ENCODE measurements at places on chromosomes 1 and 21. TPM values are rescaled to one million over a fixed set of nuclear protein-coding genes. Genes with fewer than 3 reads are reported as not detected.

DNA sequence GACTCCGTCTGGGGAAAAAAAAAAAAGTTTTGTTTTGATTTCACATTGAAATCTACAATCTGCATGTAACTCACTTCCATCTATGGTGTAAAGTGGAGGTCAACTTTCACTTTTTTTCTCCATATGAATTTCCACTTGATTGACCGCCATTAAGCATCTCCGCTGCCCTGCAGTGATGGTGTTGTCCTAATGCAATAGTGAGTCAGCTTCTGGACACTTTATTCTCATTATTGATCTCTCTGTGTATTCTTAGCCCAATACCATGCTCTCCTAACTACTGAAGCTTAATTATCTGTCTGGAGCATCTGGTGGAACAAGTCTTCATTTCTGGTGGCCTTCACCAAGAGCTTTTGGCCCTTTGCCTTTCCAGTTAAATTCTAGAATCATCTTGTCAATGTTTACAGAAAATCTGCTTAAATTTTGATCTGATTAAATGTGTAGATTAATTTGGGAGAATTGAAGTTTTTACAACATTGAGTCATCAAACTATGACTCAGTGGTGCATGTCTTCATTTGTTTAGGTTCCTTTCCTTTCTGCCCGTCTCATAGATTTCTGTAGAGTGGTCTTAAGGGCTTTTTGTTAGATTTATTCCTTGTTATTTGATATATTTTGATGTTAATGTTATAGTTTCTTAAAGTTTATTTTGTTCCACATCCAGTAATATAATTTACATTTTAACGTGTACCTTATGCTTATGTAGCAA, 181.5 kb downstream of the PRDM2 start:
- no peaks in the 10 kb centered on the region for H3K27me3 ChIP-seq
- H3K36me3 ChIP-seq = no peaks in the 10 kb centered on the region
- no peaks in the 10 kb centered on the region for H3K4me1 ChIP-seq
- no peak overlapping the region for H3K4me3 ChIP-seq

GRCh38 chr1:167551362-167551761, 2.2 kb downstream of the CREG1 start:
- DNase-seq = no peak
- peak overlapping the region; percentile 13 for H3K27ac ChIP-seq
- no peaks in the 10 kb centered on the region for H3K27me3 ChIP-seq
- H3K36me3 ChIP-seq = no peaks in the 10 kb centered on the region
- no peak overlapping the region for H3K4me3 ChIP-seq

- H3K4me1 ChIP-seq = no peaks in the 10 kb centered on the region
- no peaks in the 10 kb centered on the region for H3K27me3 ChIP-seq
- H3K27ac ChIP-seq = no peak overlapping the region
- H3K4me3 ChIP-seq = no peak overlapping the region
Observed at GRCh38 chr1:209493559-209493958, 90.0 kb upstream of the CAMK1G start.

DNA sequence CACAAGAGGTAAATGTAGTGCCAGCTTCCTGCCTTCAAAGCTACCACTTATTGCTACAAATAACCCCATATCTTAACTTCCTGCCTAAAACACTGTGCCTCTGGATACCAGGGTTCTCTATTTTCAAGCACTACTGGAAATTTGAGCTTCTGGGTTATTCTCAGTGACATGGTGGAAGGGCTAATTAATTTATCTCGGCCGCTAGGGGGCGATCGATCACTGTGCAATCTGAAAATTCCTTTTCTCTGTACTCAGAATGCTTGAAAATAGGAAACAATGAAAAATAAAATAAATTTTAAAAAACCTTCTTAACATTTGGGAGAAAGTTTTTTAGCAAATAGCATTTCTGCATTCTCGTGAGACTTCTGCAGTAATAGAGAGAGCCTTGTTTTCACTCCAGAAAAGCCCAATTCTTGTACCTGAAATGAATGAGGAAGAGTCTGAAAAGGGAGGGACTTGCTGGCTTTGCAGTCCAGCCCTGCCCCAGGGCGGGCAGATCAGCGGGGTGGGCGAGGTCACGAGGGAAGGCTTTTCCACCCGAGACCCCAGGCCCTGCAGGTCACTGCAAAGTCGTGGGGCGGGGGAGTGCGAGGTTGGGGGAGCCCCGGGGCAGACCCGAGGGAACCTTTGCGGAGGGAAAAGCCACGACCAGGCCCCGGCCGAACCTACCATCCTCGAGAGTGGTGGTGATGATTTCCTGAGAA, 276.7 kb downstream of the PCP4 start:
- no peaks in the 10 kb centered on the region for H3K36me3 ChIP-seq
- H3K4me3 ChIP-seq = no peak overlapping the region
- no peaks in the 10 kb centered on the region for H3K27me3 ChIP-seq
- H3K27ac ChIP-seq = no peak overlapping the region

- H3K4me1 ChIP-seq = no peaks in the 10 kb centered on the region
- no peak for DNase-seq
- no peaks in the 10 kb centered on the region for H3K27me3 ChIP-seq
- H3K36me3 ChIP-seq = no peaks in the 10 kb centered on the region
- H3K4me3 ChIP-seq = peak overlapping the region; percentile 36
Observed at GRCh38 chr1:240597153-240597745, 14.7 kb downstream of the GREM2 start.

DNA sequence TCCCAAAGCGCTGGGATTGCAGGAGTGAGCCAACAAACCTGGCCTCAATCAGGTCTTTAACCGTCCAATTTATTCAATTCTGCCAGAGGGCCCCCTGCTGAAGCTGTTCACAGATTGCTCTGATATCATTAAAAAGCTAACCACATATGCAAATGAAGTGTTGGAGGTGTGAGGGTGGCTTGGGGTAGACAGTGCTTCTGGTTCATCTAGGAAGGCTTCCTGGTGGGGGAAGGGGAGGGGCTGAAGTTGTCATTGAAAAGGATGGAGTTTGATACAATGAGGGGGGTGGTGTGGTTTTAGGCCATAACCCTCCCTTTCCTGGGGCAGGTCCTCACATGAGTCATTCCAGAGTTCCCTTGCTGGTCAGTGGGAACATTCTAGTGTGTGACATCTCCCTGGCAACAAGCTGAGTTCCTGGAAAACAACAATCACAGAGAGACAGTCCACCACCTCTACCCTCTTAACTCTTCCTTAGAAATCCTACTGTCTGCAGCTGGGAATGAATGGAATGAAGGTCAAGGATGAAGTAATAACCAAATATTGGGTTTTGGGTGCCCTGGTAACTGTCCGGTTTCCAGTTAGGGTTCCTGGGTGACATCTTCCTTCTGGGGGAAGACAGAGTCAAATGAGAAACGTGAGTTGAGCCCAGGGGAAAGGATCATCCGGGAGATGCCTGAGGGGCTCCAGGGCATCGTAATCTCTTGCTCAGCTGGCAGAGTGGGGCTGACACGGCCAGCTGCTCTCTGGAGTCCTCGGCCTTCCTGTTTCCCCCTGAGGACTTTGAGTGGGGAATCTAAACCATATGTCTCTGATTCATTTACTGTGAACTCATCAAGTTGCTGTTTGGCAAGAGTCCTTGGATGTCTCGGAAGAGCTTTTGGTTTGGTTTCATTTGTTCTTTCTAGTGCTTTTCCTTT, 32.2 kb downstream of the BATF3 start:
- no peak overlapping the region for H3K4me3 ChIP-seq
- peak overlapping the region; percentile 79 for H3K27ac ChIP-seq
- no peaks in the 10 kb centered on the region for H3K36me3 ChIP-seq
- DNase-seq = no peak

- no peak overlapping the region for H3K4me3 ChIP-seq
- no peaks in the 10 kb centered on the region for H3K27me3 ChIP-seq
- no peak overlapping the region for H3K27ac ChIP-seq
- no peaks in the 10 kb centered on the region for H3K36me3 ChIP-seq
Observed at GRCh38 chr21:31597683-31598082, 61.8 kb upstream of the SOD1 start.

DNA sequence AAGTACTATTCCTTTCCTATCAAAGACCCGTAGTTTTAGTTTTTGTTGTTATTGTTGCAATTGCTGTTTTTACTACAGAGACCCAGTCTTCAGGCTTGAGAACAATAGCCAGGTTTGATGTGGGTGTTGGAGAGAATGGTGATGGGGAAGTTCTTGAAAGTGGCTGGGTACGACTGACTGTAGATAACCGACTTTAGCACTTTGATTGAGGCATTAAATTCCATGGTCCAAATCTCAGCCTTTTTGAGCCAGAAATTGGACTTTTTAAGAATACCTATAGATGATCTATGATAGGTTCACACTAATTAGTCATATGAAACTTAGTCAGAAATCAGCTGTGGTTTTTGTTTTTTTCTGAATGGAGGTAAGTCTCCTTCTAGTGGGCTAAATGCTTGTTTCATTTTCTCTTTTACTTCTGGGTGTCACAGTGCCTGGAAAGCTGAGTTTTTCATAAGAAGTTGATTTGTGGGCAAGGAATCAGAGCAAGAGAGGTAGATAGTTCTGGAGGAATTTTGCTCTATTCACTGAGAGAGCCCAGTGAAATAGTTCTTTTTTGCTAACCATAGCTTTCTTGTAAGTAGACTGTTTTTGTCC, 2.8 kb downstream of the PPIH start:
- H3K4me3 ChIP-seq = no peak overlapping the region
- peaks cover 4% of the 10 kb centered on the region for H3K4me1 ChIP-seq
- H3K36me3 ChIP-seq = peaks cover 4% of the 10 kb centered on the region
- no peaks in the 10 kb centered on the region for H3K27me3 ChIP-seq

- H3K4me1 ChIP-seq = no peaks in the 10 kb centered on the region
- no peaks in the 10 kb centered on the region for H3K27me3 ChIP-seq
- DNase-seq = no peak
- H3K27ac ChIP-seq = no peak overlapping the region
- H3K4me3 ChIP-seq = no peak overlapping the region
Observed at GRCh38 chr1:147842578-147842977, 60.0 kb upstream of the GJA8 start.

DNA sequence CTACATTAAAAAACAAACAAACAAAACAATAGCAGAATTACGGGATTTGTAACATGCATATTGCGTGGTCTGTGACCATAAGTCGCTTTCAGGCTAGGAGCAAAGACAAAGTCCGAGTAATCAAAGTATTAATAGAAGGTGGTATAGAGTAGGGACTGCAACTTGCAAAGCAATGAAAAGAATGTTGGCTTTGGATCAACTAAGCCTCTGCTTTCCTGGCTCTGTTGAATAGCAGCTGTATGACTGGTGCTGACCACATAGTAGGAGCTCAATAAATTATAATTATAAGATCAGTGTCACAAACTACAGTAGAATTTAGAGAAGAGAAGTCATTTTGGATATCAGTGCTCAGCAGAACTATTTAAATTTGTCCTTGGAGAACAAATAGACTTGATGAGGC, 586.4 kb downstream of the DPYD start:
- H3K4me3 ChIP-seq = no peak overlapping the region
- no peak overlapping the region for H3K27ac ChIP-seq
- H3K36me3 ChIP-seq = no peaks in the 10 kb centered on the region
- H3K4me1 ChIP-seq = peaks cover 15% of the 10 kb centered on the region
- no peak for DNase-seq

DNA sequence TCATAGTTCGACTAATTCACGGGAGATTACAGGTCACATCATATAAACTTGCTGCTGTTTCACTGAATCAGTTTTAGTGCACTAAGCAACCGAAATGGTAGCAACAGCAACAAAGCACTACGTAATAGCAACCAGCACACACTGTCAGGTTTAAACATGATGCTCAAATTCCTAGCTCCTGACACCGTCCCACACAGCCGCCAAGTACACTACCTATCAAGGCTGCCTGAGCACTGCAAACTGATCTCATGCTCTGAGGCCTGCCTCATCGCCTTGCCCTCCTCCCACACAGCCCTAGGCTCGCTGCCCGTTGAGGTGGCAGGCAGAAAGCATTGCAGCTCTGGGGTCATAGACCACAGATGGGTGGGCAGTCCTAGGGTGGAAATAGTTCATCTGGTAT, 12.4 kb downstream of the LAMC2 start:
- no peak overlapping the region for H3K27ac ChIP-seq
- no peak overlapping the region for H3K4me3 ChIP-seq
- no peaks in the 10 kb centered on the region for H3K36me3 ChIP-seq
- no peaks in the 10 kb centered on the region for H3K27me3 ChIP-seq
- no peak for DNase-seq
- no peaks in the 10 kb centered on the region for H3K4me1 ChIP-seq

DNA sequence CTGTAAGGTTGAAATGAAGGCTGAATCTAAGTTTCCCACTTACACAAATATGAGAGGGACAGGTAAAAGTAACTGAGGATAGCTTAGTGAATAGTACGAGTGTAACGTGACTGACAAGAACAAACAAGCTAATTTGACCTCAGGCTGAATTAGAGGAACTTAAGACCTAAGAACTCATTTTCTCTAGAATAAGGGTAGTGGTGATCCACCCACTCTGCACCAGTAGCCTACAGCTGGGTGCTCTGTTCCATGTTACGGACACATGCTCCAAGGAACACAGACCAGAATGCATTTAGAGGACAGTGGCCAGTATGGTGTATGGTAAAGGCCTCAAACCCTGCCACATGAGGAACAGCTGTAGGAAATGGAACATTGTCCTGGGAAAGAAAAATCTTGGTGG, 14.9 kb upstream of the TMEM9 start:
- DNase-seq = no peak
- H3K36me3 ChIP-seq = no peaks in the 10 kb centered on the region
- H3K4me1 ChIP-seq = no peaks in the 10 kb centered on the region
- H3K27me3 ChIP-seq = no peaks in the 10 kb centered on the region

DNA sequence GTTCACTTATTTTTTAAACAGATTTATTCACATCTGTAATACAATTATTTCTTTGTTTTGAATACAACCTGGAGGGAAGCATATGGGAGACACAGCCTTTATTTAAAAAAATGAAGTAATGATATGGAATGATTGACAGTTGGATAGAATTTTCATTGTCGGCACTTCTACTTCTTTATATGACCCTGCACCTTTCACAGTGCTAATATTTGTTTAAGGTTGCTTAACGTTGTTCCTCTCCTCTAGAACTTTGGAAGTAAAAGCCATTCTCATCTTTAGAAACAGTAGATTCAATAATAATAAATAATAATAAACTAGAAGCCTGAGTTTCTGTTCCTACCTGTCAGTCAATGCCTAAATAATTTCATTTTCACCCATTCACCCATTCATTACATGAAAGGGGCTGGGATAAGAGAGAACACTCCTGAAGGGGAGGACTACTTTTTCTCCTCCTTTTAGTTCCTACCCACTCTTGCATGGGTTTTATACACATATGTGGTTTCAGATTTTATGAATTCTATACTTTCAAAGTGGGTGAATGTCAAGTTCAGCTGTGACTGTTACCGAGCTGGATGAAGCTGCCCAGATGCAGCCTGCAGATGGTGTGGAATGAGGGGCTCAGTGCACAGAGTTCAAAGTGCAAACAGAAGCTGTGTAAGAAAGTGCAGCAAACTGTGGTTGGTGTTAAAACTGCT, 9.4 kb downstream of the RUNX1 start:
- no peak overlapping the region for H3K4me3 ChIP-seq
- H3K36me3 ChIP-seq = no peaks in the 10 kb centered on the region
- peaks cover 14% of the 10 kb centered on the region for H3K4me1 ChIP-seq
- no peak overlapping the region for H3K27ac ChIP-seq
- H3K27me3 ChIP-seq = no peaks in the 10 kb centered on the region

- H3K27ac ChIP-seq = no peak within 1 kb of the TSS
- no peaks in the 10 kb centered on the region for H3K27me3 ChIP-seq
- peak; percentile 53 for DNase-seq
- no peaks in the 10 kb centered on the region for H3K36me3 ChIP-seq
Observed at GRCh38 chr1:66752000-66752592, at the start of gene DYNLT5. TSS of gene DYNLT5 (plus strand) at chr1:66752459. CDS start at chr1:66754659, 2,200 bp downstream.

- no peak for DNase-seq
- H3K4me1 ChIP-seq = no peaks in the 10 kb centered on the region
- no peak overlapping the region for H3K4me3 ChIP-seq
Observed at GRCh38 chr1:110888049-110888448, 15.1 kb downstream of the CD53 start.

OVAAL gene
- total RNA-seq = not detected

CLCNKB gene
- total RNA-seq = not detected

RAB3B gene
- 0.07 TPM for total RNA-seq

TAGLN2 gene
- total RNA-seq = 53.2 TPM

NBPF6 gene
- total RNA-seq = not detected

KRTAP7-1 gene
- not detected for total RNA-seq

SUSD4 gene
- total RNA-seq = 1.9 TPM

CRYBG2 gene
- total RNA-seq = not detected

Measured in right lobe of liver (tissue), 6 donors.